ENCODE measurements at places on chromosomes 13 and 19.
A peak's percentile ranks its signal among the peaks of the same experiment; 100 is the strongest.

GRCh38 chr13:38321654-38322053, 28.0 kb upstream of the UFM1 start:
- no peak for DNase-seq

DNA sequence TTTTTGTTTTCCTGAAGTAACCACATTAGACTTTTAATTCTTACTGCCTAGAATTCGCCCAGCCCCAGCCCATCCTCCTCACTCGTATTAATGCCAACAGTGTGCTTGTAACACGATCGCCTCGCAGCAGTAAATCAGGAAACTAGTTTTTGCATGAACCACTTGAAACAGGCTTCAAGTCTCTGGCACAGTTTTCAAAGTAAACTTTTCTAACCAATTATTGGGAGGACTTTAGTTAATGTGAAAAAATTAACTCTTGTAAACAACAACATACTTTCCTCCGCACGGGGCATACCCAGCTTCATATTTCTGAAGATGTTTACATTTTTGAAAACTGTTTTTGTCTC, 39.2 kb downstream of the TNFRSF19 start:
- no peak for DNase-seq

- DNase-seq, result peak; percentile 35
Measured at GRCh38 chr19:703651-704446, 4.9 kb upstream of the PALM start.

DNA sequence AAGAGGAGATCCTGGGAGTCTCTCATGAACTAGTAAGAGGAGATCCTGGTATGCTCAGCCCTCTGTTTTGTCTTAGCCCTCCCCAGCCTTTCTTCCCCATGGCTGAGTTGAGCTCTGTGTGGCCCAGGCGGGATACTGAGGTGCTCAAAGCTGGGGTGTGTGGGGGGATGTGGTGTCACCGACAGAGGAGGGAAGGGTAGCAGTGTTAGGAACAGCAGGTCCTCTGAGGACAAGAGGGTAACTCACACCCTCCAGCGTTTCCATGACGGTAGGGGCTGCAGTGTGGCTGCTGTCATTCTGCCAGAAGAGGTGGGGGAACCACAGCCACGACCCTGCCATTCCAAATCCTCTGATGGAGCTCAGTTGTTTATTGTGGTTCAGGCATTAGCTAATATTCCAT, 691 bp downstream of the KIR2DL4 start:
- no peak for DNase-seq

GRCh38 chr19:30887042-30887441, 462.2 kb downstream of the TSHZ3 start:
- DNase-seq, result no peak

DNA sequence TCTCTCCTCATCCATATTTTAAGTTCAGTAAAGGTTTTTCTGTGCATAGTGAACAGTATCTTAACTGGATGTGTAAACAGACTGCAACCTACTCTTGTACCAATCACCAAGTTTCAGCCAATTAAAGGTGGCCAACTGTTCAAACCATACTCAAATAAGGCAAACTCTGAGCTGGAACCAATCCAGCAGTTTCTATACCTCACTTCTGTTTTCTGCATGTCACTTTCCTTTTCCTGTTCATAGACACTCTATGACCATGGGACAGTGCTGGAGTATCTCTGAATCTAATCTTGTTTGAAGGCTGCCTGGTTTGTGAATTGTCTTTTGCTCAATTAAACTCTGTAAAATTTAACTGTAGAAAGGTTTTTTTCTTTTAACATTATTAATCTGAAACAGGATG, 470.3 kb upstream of the SLITRK6 start:
- no peak for DNase-seq

DNA sequence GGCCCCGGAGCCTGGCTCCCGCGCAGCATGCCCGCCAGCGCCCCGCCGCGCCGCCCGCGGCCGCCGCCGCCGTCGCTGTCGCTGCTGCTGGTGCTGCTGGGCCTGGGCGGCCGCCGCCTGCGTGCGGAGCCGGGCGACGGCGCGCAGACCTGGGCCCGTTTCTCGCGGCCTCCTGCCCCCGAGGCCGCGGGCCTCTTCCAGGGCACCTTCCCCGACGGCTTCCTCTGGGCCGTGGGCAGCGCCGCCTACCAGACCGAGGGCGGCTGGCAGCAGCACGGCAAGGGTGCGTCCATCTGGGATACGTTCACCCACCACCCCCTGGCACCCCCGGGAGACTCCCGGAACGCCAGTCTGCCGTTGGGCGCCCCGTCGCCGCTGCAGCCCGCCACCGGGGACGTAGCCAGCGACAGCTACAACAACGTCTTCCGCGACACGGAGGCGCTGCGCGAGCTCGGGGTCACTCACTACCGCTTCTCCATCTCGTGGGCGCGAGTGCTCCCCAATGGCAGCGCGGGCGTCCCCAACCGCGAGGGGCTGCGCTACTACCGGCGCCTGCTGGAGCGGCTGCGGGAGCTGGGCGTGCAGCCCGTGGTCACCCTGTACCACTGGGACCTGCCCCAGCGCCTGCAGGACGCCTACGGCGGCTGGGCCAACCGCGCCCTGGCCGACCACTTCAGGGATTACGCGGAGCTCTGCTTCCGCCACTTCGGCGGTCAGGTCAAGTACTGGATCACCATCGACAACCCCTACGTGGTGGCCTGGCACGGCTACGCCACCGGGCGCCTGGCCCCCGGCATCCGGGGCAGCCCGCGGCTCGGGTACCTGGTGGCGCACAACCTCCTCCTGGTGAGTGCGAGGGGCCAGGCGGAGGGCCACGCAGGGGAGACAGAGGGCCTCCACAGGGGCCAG, at the start of gene KL:
TSS of gene KL (plus strand) at position 10 of the 909 bp plus-strand sequence. CDS start at position 28, 18 bp downstream.
- DNase-seq, result no peak

- no peak for DNase-seq
Measured at GRCh38 chr13:41533266-41534052, 76.1 kb downstream of the RGCC start.

- DNase-seq, result no peak
Measured at GRCh38 chr13:31434613-31435012, 234.8 kb downstream of the B3GLCT start.

- DNase-seq, result no peak
Measured at GRCh38 chr13:75071395-75071794, 410.6 kb downstream of the TBC1D4 start.

GRCh38 chr19:46499692-46500091, 4.0 kb upstream of the PNMA8B start:
- DNase-seq, result no peak

GRCh38 chr19:18282788-18283141, 1.3 kb upstream of the JUND start:
- no peak for DNase-seq

- no peak for DNase-seq
Measured at GRCh38 chr13:92963029-92963428, 263.6 kb upstream of the GPC6 start.
